ENCODE measurements at places on chromosomes 2 and 18. TPM values are rescaled to one million over a fixed set of nuclear protein-coding genes. Genes with fewer than 3 reads are reported as not detected.

DNA sequence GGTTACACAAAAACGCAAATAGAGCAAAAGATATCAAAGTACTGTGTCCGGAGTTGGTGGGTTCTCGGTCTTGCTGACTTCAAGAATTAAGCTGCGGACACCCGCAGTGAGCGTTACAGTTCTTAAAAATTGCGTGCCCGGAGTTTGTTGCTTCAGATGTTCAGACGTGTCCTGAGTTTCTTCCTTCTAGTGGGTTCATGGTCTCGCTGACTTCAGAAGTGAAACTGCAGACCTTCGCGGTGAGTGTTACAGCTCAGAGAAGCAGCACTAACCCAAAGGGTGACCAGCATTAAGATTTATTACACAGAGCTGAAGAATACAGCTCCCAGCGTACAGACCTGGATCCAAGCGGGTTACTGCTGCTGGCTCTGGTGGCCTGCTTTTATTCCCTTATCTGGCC lies 125.7 kb upstream of the TWIST2 start:
- DNase-seq, result no peak

GRCh38 chr2:173567493-173567892 lies 212.8 kb downstream of the CDCA7 start:
- no peak for DNase-seq

- no peak for DNase-seq
These were observed 34.7 kb downstream of the TRABD2A start for GRCh38 chr2:84846041-84846663.

DNA sequence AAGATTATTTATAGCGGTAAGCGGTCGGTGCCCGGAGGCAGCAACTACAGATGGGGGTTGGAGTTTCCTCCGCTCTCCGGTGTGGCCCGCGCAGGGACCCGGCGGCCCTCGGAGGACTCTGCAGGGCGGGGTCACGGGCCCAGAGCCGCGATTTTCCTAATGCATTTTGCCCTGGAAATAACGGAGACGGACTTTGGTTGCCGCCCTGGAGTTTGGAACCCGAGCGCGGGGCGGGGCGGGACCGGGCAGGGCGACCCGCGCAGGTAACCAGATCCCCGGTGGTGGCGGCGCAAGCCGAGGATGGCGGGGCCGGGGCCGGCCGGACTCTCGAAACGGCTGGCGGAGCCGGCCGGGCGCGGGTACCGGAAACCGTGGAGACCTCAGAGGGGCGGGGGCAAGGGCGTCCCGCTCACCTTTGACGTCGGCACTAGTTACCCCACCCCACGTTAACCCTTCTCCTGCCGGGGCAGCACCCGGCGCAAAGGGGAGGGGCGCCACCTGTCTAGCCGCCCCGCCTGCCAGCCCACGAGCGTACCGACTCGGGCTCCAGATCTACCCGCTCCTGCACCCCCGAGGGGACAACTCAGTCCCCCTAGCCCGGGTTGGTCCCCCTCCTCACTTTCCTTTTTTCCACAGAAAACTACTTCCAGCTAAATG lies 2.9 kb downstream of the CYP26B1 start:
- peak; percentile 48 for DNase-seq

- no peak for DNase-seq
These were observed 25.1 kb upstream of the TMEM214 start for GRCh38 chr2:27007416-27008374.

DNA sequence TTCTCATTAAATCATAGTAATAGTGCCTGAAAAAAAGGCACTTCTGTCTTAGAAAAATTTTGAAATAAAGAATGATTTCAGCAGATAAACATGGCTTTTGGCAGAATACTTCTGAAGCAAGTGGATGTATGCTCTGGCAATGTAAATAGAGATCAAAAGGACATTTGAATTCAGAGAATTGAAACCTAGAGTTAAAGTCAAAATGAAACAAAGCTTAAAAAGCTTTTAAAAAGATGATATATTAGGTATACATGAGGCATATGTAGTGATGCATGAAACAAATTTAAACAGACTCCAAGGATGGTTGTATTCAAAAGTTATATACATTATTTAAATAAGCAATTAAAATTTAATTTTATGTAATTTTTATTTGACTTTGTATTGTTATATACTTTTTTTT lies 1344.5 kb upstream of the TMEFF2 start:
- DNase-seq, result no peak

DNA sequence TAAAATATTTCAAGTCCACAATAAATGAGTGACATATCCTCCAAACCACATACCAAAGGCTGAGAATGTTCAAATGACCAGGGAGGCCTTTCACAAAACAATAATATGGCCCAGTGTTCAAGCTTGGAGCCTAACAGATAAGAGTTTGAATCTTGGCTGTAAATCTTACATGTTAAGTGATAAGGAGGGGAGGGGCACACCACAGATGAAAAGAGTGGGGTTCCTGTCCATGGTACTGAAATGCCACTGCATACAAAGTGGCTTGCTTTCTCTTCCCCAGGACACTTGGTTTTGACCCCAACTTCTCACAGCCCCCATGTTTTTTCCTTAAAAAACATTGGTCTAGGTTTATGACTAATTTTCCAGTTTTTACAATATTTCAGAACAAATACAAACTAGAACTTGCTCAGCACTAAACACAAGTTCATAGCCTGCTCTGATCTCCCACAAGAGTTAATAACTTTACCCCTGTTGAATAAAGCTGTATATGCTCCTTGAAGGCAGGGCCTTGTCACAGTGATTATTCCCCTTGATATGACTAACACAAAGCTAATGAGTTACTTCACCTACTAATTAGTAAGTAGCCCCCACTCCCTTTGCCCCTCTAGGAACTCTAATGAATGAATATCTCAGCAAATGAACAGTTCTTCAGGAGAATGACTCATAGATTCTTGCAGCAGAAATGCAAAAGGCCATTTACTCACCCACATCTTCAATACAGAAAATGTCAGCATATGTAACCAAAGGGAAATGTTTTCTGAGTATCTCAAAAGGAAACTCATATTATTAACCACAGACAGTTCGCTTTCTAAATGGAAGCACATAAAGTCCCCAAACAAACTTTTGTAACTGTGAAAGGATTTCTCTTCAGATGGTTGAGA lies 142.2 kb downstream of the SATB2 start:
- no peak for DNase-seq

DNA sequence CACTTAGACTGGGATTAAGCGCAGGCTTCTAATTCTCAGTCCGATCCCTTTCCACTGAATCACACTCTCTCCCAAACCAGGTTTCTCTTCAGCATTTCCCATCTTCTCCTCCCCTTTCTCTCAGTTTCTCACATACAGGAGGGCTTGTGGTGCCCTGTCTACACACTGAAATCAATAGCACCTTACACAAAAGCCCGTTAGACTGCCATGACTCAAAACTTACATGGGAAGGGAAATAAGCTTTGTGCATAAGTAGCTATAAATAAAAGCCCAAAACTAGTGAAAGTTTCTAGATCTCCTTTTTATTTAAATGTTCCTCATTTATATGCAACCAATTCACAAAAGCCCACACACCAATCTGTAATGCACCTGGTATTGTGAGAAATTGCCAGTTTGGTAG lies 318.4 kb downstream of the TXNL1 start:
- no peak for DNase-seq

- DNase-seq, result no peak
These were observed 3.1 kb downstream of the PARD6G start for GRCh38 chr18:80244167-80244566.

DNA sequence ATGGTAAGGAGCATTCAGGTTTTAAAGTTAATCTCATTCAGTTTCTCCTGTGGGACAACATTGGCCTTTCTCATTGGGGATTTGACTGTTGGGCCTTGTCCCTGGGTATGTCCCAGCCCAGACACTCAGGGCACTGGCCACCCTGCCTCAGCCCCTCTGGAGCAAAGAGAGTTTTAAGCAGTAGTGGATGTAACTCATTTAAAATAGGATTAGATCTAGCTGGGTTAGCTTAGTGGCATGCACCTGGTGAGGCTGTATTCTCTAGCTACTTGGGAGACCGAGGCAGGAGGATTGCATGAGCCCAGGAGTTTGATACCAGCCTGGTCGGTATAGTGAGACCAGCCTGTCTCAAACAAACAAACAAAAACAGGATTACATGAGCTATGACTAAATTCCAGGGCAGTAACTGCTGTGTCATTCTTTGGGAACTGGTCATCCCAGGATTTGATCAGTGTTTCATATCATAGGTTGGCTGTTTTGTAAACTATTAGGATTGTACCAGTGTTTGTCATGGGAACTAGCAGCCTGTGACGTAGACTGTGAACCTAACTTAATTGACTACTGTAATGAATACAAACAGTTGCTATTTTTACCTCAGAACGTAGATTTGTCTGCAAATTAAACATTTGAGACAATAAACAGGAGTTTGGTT lies 12.5 kb downstream of the INPP4A start:
- DNase-seq, result no peak

DNA sequence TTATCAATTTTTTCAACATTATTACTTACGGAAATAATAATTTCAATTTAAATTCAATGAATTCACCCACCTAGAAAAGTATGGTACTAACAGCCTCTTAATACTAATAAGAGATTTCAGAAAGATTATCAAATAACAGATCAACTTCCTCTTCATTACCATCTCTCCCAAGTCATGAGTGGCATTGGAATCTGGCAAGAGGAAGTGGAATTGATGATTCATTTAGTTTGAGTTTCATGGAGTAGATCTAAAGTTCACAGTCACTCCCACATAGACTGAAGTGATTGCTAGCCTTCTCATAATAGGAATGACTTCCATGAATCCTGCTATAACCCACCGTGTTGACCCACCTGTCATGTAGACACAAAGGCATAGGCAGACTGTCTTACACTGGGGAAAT lies 77.7 kb upstream of the WDR75 start:
- DNase-seq, result no peak

DNA sequence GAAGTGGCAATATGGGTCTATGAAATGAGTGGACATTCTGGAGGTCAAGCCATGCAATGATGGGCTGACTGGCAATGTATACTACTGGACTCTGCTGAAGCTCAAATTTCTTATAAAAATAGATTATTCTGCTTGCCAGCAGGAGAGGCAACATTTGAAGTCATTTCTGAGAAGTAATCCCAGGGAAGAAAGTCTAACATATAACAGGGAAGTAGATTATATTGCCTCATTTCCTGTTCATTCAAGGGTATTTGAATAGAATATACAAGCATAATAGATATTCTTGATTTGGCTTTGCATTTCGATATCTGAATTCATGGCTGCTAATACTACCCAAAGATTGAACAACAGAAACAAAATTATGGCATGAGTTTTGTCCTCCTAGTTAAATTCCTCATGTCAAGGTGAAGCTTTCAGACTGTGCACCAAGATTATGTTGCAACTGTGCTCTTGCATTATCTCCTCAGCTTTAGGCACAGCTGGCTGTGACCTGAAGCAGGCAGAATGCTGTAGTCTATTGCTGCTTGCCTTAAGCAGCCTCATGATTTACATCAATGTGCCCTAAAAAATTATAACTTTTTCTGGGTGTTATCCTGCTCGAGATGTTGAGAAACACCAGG lies 13.3 kb upstream of the TMX3 start:
- no peak for DNase-seq

- no peak for DNase-seq
These were observed 11.0 kb upstream of the CATIP start for GRCh38 chr2:218345491-218346236.

DNA sequence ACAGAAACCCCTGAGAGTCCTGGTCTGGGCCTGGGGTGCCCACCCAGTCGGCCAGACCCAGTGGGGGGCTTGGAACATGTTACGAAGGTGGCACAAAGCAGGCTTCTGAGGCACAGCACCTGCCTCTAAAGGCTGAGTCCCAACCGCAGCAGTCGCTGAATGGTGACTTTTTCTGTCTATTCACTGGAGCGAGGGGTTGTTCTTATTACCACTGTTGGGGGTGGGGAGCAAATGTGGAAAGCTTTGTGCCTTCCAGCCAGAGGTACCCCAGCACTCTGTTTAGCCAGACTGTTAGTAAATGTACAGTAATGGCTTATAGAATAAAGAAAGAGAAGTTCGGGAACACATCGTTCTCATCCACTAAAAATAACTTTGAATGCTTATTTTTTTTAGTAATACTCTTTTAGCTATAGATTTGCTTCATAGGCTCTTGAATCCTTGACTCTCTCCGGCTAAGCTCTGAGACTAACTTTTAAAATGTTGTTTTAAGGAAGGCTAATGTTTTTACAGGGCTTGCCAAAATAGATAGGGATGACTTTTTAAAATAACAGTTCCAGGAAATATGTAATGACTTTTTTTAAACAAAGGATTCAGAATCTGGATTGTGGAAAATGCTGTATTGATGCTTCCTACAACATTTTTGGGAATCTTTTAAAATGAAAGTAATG lies 23.4 kb upstream of the PTPN2 start:
- no peak for DNase-seq

- DNase-seq, result no peak
These were observed 40.2 kb downstream of the ZC3H15 start for GRCh38 chr2:186526281-186526680.

GRCh38 chr2:160551259-160551658 lies 57.7 kb upstream of the RBMS1 start:
- DNase-seq, result no peak

DNA sequence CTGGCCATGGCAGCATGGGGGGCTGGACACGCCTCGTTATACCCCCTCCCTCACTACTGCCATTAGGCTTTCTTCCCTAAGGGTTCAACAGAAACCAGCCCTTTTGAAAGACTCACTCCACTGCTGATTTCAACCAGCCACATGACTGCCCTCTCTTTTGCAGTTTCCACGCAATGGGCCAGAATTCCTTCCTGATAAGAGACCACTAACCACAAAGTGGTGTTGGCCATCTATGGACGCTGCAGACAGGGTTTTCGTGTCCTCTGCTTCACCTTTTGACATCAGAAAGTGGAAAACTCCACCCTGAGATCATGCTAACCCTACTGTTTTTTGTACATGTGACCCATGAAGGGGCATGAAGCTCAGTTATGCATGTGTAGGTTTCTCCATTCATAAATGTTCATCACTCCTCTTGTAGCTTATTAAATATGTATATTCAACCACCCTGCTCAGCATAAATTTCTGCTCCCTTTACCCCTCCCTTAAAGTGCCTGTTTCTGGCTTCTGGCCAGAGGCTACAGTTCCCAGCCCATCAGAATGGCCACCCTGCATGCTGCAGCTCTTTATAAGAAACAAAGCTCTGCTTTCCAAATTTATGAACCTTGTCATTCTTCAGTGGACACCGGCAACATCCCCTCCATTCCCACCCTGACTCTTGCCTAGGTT lies 106.6 kb upstream of the MSH6 start:
- no peak for DNase-seq

DNA sequence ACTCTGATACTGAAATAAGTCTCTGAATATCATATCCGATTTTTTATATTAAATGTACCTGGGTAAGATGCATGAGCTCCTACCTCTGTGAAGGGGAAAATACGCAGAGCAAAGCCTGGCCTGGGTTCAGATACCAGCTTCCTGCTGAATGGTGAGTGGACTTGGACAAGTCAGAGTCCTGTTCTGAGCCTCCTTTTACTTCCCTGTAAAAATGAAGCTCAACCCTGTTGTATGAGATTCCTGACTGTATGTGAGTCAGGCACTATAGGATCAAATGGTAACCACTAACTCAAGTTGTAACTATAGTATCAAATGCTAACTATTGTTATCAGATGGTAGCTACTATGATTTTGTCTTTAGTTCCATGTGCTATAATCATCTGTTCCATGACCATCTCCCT lies 561.7 kb downstream of the CNTNAP5 start:
- no peak for DNase-seq

The VAMP8 gene
- 2.6 TPM for total RNA-seq

The SLC19A3 gene
- 6.3 TPM for total RNA-seq

The FNDC4 gene
- total RNA-seq, result 63.9 TPM

The SH3BP4 gene
- 25.1 TPM for total RNA-seq

The RAB12 gene
- total RNA-seq, result 58.2 TPM

The REG3A gene
- total RNA-seq, result not detected

The ANTXR1 gene
- 53.1 TPM for total RNA-seq

The ANKMY1 gene
- 32.2 TPM for total RNA-seq

The COQ10B gene
- 20.3 TPM for total RNA-seq

The ACMSD gene
- not detected for total RNA-seq

The FAP gene
- total RNA-seq, result 5.4 TPM

The CYBRD1 gene
- total RNA-seq, result 42.0 TPM
